ENCODE measurements at places on chromosomes 3 and 15. TPM values are rescaled to one million over a fixed set of nuclear protein-coding genes. Genes with fewer than 3 reads are reported as not detected.

- no peak for DNase-seq
Measured at GRCh38 chr3:49724586-49724985, 835 bp upstream of the GMPPB start.

The TMEM158 gene
- 2.3 TPM for total RNA-seq

GRCh38 chr3:72629191-72629631 lies 219.0 kb downstream of the SHQ1 start:
- no peak for DNase-seq

GRCh38 chr3:168250415-168250861 lies 154.7 kb upstream of the GOLIM4 start:
- DNase-seq = no peak

DNA sequence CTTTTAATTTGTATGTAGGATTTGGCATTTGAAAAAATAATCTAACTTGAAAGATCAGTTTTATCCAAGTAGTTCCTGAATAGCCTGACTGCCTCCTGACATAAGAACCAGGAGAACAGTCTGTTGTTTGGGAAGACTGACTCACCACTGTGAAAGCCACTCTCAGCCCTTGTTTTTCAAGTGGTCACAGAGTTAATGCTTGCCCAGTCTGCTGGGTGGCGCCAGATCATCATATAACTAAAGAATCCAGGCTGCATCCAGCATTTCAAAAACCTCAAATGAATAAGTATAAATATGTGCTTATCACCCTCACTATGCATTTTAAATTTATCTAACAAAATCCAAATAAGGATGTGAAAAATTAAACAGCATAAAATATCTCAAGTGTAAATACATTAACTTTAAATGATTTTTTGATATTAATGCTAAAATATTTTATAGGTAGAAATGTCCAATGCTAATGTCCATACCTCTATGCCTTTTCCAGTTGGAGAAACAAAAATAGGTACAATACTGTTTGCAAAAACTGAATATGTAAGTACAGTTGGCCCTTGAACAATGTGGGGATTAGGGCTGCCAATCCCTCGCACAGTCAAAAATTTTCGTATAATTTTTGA lies 26.9 kb upstream of the ZBBX start:
- no peak for DNase-seq
